ENCODE measurements at places on chromosomes 4 and X.

- no peak for DNase-seq
Observed at GRCh38 chr4:70667740-70668535, 1.6 kb upstream of the JCHAIN start.

- DNase-seq, result peak; percentile 3
Observed at GRCh38 chrX:150200820-150201287, 162.3 kb upstream of the MAMLD1 start.

DNA sequence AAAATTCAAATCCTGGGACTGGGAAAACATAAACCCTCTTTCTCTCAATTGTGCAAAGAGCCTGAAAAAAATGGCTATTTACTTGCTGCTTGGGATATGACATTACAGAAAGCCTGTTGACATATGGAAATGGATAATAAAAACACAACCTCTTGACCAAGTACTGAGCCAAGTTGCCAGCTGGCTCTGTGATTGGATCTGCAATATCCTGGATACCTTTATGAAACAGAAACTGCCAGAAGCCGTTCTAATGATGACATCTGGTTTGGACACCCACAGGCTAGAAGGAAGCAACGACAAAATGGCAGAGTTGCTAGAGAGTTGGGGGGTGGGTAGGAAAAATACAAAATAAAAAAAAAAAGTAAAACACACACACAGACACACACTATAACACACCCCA, 481.4 kb downstream of the FAT4 start:
- DNase-seq, result no peak

DNA sequence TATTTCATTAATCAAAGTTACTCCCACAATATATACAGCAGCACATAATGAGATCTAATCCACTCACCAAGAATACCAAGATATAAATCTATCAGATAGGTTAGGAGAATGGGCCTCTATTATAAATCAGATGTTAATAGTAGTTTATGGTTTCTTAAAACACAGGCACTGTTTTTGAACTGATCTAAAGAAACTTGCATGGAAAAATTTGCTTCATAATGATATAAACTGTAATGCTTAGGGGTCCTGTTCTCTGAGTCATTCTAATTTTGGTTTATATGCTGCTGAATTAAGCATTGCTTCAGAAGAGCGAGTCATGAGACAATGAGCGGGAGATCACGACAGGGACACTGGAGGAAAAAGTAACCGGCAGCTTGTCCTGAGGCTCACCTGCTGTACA, 113.3 kb upstream of the OTUD4 start:
- DNase-seq, result no peak

DNA sequence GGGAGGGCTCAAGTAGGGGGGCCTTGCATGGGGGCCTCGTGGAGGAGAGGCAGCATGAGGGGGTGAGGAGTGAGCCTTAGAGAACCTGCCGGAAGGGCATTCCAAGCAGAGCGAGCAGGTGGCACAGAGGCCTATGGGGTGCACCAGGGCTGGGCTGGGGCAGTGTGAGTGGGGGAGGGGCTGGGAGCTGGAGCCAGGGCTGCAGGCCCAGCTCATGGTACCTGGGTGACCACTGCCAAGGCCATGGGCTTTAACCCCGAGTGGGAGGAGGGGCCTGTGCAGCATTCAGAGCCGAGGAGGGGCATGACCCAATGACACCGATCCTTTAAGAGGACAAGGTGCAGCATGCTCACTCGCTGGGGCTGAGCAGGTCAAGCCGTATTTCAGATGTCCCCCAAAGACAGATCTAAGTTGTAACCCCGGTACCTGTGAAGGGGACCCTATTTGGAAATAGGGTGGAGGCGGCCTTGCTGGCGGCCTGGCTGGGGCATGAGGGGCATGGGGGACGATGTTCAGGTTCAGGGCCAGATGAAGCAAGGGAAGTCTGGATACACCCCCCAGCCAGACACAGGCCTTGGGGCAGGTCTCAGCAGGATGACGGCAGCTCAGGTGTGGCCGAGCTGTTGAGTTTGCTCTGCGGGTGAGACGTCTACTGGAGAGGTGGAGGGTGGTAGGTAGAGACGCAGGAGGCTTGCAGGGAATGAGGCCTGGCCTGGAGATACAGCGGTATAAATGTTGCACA, 137.0 kb downstream of the CPZ start:
- DNase-seq, result no peak

DNA sequence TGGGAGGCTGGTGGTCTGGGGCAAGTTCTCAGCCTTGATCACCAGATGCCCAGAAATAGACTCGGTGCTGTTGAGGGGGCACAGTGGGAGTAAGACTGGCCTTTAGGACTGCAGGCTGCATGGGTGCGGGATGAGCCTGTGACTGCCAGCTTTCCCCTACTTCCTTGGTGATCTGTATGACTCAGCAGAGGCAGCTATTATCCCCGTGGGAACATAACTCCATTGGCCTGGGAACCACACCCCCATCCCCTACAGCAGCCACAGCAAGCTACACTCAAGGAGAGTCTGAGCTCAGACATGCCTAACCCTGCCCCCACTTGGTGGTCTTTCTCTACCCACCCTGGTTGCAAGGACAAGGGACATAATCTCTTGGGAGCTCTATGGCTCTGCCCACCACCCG, 20.6 kb downstream of the CLIC2 start:
- no peak for DNase-seq

DNA sequence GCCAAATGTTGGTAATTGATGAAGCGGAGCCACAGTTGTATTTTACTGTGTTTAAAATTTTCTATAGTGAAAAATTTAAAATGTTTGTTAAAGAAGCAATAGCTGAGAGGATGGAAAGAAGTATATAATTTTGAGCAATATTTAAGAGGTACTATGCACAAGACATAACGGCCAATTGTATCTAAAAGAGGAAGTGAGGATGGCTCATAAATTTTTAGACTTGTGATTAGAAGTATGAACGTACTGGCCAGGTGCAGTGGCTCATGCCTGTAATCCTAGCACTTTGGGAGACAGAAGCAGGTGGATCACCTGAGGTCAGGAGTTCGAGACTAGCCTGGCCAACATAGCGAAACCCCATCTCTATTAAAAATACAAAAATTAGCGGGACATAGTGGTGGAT, 12.7 kb upstream of the HHIP start:
- no peak for DNase-seq

- no peak for DNase-seq
Observed at GRCh38 chr4:28267166-28267565, 1406.5 kb downstream of the STIM2 start.

GRCh38 chr4:104492183-104492771, 2.4 kb downstream of the CXXC4 start:
- DNase-seq, result no peak

DNA sequence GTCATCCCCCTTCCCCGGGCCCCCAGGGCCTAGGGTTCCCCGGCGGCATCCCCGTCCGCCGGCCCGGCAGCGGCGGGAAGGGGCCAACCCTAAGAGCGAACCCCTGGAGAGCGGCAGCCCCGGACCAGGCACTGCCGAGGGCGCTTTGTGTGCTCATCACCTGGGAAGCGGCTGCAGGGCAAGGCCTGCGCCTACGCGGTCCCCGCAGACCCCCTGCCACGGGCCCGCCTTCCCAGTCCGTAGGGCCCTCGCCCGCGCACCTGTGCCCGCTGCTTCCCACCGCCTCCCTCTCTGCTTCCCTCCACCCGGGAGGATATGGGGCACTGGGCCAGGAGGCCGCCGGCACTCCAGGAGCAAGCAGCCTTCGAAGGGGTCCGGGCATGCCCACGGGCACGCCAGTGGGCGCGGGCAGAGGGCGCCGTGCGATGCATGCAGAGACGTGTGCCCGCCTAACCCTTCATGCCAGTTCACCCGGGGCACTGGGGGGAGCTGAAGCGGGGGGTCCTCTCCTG, 2.6 kb downstream of the FLNA start:
- no peak for DNase-seq

DNA sequence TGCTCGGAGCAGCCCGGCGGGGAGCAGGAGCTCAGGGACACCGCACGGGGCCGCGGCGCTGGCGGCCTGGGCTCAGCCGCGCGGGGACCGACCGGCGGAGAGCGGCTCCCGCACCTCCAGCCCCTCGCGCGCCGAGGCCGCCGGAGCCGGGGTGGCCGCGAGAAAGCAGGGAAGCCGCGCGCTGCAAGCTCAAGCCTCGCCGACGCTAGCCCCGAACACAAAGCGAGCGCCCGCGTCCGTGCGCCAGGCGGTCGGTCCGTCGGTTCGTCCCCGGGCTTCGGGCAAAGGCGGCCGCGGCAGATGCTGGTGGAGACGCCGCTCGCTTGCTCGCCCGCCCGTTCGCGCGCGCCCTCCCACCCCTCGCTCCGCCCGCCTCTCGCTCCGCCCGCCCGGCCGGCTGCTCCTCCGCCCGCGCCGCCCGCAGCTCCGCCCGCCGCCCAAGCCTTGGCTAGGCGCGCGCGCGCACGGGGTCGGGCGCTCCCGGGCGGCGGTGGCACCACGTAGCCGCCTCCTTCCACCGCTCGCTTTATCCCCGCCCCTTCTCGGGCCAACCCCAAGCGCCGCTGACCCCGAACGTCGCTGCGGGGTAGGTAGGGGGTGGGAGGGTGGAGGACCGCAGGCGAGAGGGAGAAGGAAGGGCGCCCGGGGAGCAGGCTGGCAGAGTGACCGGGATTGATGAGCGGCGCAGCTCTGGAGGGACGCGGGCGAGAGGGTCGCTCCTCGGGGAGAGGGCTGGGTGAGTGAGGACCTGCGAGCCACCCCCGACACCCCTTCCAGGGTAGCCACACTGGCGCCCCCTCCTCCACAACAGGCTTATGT, at the start of gene TSPAN5:
TSS of gene TSPAN5 (minus strand) at position 325 of the 819 bp plus-strand sequence.
- peak; percentile 83 for DNase-seq

DNA sequence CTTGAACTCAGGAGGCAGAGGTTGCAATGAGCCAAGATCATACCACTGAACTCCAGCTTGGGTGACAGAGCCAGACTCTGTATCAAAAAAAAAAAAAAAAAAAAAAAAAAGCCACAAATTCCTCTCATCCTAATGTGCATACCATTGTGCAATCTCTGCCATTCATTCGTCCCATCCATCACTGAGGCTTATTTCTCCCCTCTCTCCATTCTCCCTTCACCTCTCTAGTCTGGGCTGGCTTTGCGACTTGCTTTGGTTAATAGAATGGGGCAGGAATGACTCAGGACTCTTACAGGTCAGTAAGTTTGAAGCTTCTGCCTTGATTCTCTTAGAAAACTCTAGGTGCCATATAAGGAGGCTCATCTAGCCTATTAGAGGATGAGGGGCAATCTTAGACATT, 60.3 kb upstream of the DDX3X start:
- DNase-seq, result no peak

DNA sequence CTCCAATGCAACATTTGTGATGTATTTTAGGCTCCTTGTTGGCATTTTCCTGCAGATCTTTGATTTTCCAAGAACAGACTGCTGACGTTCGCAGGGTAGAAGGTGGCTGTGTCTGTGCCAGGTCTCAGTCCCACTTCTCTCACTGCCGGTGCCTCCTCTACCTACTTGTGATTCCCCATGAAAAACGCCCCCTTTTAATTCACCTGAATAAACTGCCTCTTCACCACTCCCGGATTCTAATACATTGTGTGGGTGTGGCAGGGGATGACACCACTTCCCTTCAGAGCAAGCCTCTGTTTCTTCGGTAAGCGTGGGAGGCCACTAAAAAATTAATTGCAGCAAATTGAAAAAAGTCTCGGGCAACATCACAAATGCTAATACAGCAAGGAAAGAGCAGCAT, 96.1 kb upstream of the FAM9B start:
- no peak for DNase-seq

- no peak for DNase-seq
Observed at GRCh38 chr4:70356185-70356584, 4.4 kb upstream of the SMR3A start.

GRCh38 chr4:54657551-54658251, at the start of gene KIT:
Gene KIT, plus strand, starts transcription at chr4:54657957. Its CDS starts 58 bp downstream, at chr4:54658015.
- no peak for DNase-seq

- DNase-seq, result no peak
Observed at GRCh38 chr4:57233386-57233785, 123.2 kb upstream of the IGFBP7 start.

- no peak for DNase-seq
Observed at GRCh38 chr4:8906991-8907595, 35.5 kb upstream of the HMX1 start.

DNA sequence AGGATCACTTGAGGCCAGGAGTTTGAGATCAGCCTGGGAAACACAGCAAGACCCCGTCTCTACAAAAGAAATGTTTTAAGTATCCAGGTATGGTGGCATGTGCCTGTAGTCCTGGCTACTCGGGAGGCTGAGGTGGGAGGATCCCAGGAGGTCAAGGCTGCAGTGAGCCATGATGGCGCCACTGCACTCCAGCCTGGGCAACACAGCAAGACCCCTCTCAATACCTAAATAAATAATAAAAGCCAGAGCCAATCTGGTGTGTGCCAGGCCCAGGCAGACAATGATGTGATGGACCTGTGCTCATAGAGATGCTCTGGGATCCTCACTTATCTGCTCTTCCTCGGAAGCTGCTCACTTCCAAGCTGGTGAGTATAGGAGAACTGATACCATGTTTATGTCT, 18.2 kb upstream of the SASH3 start:
- no peak for DNase-seq

- DNase-seq, result no peak
Observed at GRCh38 chrX:87403551-87403950, 114.1 kb upstream of the KLHL4 start.

DNA sequence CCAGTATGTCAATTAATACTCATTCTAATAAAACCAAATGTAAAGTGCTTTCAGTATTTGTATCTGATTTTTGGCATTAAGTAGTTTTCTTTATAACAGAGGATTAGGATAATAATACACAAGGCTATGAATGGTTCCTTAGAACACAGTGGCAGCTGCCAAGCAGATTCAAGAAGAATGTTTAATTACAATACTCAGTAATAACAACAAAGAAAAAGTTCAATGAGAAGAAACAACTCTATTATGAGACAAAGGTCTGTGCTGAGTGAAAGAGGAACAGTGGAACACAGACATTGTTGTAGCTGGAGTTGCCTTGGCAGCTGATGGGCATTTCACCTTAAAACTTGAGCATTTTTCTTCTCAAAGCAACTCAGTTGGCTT, 502.6 kb upstream of the NR3C2 start:
- no peak for DNase-seq

- no peak for DNase-seq
Observed at GRCh38 chr4:55372259-55372658, 23.5 kb upstream of the TMEM165 start.

DNA sequence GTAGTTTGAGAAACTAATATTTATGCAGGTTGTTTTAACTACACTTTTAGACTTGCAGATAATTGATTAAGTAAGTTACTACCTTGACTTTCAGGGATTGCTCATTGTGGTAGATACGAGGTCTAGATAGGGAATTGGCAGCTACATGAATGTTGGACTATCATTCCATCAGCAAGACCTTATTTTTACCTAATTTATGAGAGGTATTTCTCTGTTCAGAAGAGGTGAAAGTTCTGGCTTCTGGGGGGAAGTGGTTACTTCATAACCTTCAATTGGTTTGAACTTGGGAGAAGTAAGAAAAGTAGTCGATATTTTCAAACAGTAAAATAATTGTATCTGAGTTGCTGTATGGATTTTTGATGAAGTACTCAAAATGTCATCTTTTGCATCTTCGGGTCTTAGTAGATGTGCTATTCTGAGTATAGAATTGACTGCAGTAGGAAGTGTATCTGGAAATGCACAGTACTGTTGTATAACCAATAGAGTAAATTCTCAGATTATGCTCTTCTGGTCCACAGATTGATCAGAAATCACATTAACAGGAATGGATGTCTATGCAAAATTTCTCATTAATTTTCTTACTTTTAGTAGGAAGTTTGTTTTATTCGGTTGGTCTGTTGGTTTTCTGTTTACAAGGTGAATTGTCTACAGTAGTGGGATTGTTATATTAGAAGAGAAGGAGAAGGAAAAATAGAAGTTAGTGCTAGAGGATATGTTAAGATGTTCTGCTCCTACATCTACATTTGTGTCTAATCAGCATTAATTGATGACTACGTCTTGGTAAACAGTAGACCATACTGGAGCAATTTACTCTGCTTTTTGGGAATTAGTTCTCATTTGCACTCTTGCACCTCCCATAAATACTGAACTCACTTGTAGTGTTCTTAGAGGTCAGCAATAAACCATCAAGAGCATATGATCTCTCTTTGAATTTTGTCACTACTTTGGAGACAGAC, 3.0 kb downstream of the NFKB1 start:
- DNase-seq, result no peak

All from activated CD4-positive, alpha-beta T cell treated with anti-CD3 and anti-CD28 coated beads, Interleukin-2, amount 50 U/mL, for 4 hours (primary cell).